ENCODE measurements at places on chromosomes 6 and 20.

DNA sequence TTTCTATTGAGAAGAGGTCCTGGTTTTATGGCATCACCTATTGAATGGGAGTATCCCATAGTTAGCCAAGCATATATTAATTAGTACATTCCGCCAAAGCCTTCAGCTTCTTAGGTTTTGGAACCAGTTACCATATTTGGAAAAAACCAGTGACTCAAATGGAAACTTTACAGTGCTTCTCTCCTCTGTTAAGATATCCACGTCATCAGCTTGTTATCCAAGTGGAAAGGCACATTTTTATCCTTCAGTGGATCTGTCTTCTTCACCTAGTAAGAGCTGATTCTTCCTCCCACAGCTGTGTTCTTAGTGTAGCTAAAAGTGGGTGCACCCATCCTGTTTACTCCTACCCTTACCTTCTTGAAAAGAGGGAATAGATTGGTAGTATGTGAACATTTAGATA lies 34.5 kb downstream of the TPD52L1 start:
- DNase-seq: no peak

GRCh38 chr6:30776390-30777154 lies 32.2 kb upstream of the IER3 start:
- DNase-seq: no peak

- DNase-seq: no peak
Observed at GRCh38 chr20:4949833-4950178, 51.5 kb downstream of the SLC23A2 start.

GRCh38 chr6:110366256-110366655 lies 8.1 kb upstream of the METTL24 start:
- DNase-seq: no peak

DNA sequence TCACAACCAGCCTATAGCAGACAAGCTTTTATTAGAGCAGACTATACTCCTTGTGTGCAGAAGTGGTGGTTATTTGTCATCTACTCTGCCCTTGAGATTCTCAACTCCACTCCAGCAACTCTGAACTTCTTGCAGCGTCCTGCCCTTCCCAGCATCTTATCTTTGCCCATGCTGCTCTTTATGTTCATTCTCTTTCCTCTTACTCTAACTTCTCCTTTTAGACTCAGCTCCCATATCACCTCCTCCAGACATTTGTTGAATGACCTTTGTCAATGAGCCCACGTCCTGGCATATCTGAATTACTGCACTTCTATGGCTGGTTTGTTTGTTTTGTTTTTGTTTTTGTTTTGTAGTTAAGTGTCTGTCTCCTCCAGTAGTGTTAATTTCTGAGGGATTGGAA lies 81.2 kb downstream of the KCNQ5 start:
- DNase-seq: no peak

GRCh38 chr6:156729248-156729647 lies 47.9 kb upstream of the ARID1B start:
- DNase-seq: no peak

DNA sequence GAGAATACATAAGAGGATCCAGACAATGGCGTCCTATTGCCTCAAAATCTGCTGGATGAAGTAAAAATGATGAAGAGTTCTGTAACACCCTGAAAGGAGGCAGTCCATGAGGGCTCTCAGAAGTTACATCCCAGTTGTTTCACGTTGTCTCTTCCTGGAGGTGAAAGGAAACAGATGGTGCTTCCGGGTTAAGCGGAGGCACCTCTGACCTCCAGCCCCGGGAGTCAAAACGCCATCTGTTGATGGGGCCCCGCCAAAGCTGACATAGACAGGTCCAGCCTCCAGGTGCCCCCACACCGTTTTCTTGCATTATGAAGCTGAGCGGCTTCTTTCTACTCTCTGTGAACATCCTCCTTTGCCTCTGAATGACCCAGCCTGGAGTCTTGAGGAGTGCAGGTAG lies 9.5 kb downstream of the SEMG2 start:
- no peak for DNase-seq

- no peak for DNase-seq
Observed at GRCh38 chr20:8933381-8933807, 135.5 kb upstream of the PLCB4 start.

DNA sequence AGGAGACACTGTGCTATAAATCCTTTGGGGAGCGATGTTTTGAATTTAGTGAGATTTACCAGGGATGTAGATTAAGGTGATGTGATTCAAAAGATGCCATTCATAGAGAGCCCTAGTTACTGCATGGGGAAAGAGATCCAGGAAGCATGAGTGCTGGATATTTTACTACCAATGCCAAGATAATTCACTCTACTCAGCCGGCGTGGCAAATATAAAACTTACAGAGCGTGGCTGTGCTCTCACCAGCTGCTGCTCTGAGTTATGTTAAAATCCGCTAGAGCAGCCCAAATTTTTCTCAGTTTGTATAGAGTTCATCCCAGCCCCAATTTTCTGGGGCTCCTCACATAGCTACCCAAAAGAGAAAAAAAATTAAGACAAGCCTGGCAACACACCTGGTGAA lies 48.6 kb downstream of the BFSP1 start:
- no peak for DNase-seq

- no peak for DNase-seq
Observed at GRCh38 chr6:160146454-160147145, 25.0 kb downstream of the SLC22A1 start.

DNA sequence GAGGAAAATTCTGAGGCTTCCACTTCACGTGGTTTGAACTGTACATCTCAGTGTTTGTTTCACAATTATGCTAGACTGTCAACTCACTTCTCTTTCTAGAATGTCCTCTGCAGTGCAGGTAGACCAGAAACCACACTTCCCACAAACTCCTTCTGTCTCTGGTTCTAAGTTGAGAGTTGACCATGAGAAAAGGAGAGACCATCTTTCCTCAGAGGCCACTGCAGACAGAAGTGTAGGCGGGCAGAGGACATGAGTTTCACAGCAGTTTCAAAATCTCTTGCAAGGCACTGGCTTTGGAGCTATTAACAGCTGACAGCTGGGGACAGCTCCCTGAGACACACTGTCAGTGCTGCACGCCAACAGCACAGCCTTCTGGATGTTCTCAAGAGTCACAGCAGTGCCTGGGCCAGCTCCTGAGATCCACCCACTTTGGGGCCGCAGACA lies 55.4 kb upstream of the MOXD1 start:
- no peak for DNase-seq

- DNase-seq: no peak
Observed at GRCh38 chr6:11288065-11288464, 55.6 kb upstream of the NEDD9 start.

DNA sequence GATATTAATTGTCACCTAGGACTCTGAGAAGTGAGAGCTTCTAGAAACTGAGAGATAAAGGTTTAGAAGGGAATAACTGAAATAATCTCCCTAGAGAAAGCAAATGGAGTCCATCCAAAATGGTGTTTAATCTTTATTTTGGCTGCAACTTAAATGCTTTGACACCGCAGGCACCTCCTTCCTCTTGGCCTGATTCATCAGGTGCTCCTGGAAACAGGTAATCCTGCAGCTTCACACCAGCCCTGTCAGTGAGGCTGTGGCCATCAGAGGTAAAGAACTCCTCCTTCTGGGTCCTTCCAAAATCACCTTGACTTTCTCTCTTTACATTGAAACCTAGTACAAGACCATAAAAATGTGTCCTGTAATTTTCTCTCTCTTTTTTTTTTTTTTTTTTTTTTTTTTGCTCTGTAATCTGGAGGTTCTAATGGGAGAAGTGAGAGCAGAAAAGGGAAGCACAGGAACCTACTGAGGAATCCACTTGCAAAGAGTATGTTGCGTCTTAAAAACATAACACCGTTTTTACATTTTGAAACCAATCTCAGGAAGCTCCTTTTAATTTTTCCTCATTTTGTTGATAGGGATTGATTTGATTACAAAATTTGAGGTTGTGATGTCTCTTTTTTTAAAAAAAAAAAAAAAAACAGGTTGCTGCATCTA lies 124.2 kb downstream of the LRRC1 start:
- DNase-seq: no peak

DNA sequence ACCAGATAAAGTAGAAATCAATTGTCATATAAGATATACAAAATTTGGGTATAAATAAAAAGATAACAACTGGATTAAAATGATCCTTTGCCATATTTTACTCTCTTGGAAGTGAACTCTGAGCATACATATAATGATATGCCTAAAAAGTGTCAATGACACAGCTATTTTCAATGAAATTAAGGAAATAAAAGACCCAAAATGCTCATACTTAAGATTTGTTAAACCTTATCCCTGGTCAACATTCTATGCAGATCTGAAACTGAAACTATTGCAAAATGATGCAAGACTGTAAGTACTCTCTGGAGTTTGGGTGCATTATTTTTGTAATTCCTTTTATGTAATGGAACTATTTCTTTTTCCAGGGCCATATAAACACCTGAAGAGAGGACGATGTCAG lies 119.0 kb upstream of the SGK1 start:
- DNase-seq: no peak

GRCh38 chr6:145009711-145010110 lies 724.6 kb downstream of the UTRN start:
- no peak for DNase-seq

DNA sequence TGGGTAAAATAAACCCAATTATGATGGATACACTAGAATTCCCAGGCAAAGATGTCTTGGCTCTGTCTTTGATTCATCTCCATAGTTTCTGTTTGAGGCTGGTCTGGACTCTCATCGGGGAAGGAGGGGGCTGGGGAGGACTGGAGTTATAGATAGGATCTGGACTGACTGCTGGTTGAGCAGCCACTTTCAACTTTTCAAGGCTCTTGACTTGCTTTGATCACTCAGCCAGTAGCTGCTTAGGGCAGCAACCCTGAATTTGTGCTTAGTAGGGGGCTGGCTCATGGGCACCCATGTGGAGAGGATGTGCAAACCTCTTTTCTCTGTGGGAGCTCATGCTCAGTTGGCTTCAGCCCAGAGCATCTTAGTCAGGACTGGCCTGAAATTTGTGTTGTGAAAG lies 114.0 kb upstream of the NEDD9 start:
- DNase-seq: no peak

DNA sequence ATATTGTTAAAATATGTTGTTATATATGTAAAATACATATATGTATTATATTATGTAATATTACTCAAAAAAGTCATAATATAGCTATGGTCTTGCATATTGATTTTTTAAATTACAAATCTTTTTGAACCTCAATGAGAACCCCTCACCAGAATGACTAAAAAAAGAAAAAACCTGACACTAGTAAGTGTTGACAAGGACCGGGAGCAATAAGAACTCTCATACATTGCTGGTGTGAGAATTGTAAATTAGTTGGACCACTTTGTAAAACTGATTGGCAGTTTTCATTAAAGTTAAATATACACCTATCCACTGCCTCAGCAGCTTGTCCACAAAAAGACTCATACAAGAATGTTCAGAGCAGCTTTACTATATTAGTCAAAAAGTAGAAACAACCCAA lies 280.0 kb downstream of the BMP7 start:
- DNase-seq: no peak

GRCh38 chr6:73234733-73235132 lies 9.4 kb upstream of the KHDC1L start:
- no peak for DNase-seq

- no peak for DNase-seq
Observed at GRCh38 chr6:68651011-68651985, 16.2 kb downstream of the ADGRB3 start.

DNA sequence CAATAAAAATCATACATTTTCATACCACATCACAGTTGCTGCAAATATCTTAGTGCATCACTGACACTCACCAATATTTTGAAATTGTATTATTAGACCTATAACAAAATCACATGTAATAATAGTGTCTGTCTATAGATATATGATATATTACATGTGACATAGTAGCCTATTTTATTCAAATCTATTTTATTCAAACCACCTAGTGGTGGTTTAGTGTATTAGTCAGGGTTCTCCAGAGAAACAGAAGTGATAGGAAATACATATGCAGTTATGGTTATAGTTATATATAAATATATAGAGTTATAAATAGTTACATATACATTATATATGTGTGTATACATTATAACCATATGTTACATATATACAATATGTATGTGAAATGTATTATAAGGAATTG lies 366.5 kb upstream of the ARID1B start:
- DNase-seq: no peak

- DNase-seq: no peak
Observed at GRCh38 chr20:14866841-14867514, 529.6 kb upstream of the FLRT3 start.

DNA sequence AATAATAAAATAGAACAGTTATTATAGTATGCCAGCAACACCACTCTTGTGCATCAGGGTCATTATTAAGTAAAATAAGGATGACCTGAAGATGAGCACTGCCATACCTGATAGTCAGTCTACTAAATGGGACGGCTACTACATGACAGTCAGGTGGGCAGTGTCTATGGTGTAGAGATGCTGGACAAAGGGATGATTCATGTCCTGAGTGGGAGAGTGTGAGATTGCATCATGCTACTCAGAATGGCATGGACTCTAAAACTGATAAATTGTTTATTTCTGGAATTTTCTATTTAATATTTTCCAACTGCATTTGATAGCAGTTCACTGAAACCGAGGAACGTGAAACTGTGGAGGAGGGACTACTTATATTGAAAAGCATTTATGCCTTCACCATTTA lies 38.8 kb downstream of the SNX9 start:
- DNase-seq: no peak

- DNase-seq: no peak
Observed at GRCh38 chr6:290111-290922, 2.0 kb upstream of the DUSP22 start.

DNA sequence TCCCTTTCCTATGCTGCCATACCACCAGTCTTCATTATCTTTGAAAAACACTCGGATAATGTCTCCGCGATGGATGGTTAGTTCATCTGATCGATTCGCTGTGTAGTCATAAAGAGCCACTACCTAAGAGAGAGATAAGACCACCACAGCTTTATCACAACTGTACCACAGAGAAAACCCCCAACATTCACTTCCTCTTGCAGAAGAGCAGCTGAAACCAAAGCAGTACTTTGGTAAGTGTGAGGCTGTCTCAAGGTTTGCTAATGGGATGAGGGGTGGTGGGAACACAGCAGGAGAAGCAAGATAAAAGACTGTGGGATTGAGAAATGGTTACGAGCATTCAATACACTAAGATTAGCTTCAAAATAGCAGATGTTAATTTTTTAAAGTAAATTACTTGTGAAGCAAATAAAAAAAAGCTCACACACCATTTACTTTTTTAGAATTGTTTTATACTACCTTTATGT lies 142.1 kb downstream of the MYB start:
- DNase-seq: no peak

DNA sequence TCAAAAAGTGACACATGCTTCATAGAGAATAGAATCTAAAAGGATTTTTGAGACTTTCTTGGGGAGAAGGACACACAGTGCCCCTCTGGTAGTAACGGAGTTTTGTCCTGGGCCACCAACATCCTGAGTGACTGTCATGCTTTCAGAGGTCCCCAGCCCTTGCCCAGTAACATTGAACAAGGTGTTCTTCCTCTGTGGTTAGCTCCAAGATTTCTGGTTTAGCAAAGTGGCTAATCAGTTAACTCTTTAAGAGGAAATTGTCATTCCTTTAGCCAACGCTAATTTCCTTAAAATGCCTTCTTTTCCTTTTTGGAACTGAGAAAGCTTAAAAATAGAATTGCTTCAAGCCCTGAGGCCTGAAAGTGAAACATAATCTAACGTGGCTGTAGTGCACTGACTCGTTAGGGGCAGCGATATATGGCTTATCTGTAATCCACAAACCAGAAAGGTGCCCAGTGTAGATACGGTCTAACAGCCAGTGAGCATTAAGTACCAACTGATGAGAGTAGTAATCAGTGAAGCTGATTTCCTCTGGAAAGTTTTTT lies 7.8 kb downstream of the E2F3 start:
- DNase-seq: no peak
